ENCODE measurements at places on chromosomes 13 and 19. TPM values are rescaled to one million over a fixed set of nuclear protein-coding genes. Genes with fewer than 3 reads are reported as not detected.

The LRRC63 gene
- polyA plus RNA-seq, result 0.40 TPM

The IGFL2 gene
- polyA plus RNA-seq, result 0.39 TPM

The ATP4B gene
- 0.11 TPM for polyA plus RNA-seq

- DNase-seq, result peak; percentile 38
Observed at GRCh38 chr19:7871437-7872305, 2.5 kb downstream of the PRR36 start.

GRCh38 chr19:7366701-7367420 lies 18.1 kb downstream of the ARHGEF18 start:
- no peak for DNase-seq

DNA sequence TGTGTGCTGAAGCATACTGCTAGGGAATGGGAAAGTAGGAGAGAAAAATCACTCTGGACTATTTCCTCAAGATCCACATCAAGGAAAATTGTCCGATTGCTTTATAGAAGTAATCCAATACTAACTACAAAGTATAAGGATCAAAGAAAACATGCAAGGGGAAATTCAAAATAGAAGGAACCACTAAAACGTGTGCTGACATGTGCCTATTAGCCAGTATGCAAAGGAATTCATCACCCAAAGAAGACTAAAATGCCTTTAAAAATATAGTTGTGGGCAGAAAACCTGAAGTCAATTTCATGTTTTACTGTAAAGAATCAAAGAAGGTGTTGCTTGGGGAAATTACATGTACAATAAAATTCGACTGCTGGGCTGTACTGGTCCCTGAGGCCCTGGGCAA lies 14.3 kb downstream of the DLEU7 start:
- DNase-seq, result no peak

DNA sequence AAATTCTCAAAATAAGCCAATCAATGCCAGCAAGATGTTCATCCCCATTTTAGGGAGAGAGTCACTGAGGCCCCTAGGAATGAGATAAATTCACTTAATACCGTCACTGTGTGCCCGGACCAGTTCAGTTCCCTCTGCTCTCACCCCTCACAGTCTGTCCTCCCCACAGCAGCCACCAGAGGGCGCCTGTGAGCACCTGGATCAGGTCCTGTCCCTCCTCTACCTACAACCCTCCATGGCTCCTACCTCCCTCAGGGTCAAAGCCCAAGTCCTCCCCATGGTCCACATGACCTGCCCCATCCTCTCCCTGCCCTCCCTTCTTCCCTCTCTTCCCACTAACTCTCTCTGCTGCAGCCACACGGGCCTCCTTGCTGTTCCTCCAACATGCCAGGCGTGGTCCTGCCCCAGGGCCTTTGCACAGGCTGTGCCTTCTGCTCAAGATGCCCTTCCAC lies 42.0 kb upstream of the NFIC start:
- no peak for DNase-seq

DNA sequence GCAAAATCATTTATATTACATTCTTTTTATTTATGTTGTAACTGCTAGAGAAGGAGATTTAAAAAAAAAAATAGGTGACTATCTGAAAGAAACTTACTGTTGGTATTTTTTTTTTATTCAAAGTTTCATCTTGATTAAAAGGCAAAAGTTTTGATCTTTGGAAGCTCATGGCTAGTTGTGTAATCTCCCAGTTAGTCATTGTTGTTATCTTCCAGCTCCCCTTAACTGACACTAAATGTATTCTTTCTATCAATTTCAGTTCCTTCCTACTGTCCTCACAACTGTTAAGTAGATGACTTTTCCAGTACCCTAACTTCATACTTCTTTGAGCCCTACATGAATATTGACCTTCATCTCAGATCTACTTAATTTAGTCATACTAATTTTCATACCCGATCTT lies 71.1 kb downstream of the PIBF1 start:
- DNase-seq, result no peak

DNA sequence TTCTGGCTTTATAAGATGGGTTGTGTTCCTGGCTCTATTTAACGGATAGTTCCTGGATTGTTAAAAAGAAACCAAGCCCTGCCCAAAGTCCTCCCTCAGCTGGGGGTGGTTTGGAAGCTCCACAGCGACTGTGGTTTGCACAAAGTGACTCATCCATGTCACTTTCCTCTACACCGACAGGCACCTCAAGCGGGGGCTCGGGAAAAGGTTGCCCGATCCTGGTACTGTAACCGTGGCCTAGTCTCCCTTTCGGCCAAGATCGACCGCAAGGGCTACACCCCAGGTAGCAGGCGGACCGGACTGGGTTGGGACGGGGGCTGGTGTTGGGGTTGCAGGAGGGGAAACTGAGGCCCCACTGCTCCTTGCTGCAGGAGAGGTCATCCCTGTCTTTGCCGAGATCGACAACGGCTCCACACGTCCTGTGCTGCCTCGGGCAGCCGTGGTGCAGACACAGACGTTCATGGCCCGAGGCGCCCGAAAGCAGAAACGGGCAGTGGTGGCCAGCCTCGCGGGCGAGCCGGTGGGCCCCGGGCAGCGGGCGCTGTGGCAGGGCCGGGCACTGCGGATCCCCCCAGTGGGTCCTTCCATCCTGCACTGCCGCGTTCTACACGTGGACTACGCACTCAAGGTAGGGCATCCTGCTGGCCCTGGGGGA lies 1.6 kb downstream of the ARRDC2 start:
- no peak for DNase-seq

DNA sequence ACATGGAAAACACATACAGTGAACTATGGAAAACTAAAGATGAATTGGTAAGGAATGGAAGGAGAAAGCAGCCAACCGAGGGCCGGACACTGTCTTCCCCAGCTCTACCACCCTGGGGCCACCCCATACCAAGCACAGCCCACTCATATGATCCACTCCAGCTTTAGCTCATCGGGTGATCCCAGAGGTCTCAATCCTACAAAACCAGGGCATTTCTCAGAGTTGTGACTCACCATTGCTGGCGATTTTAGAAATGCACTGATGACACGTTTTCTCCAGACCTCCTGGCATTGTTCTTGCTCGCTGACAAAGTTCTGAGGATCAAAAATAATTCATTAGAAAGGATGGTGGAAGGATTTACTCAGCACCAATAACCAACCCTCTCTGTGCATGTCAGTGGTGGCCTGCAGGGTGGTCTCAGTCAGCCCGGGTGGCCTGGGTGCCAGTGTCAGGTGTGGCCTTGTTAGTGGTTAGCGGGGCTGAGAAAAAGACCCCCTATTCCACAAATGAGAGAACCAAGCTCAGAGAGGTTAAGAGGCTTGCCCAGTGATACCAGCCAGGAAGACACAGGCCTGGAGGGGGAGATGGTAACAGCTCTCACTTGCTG lies 6.6 kb downstream of the TMEM272 start:
- DNase-seq, result no peak

DNA sequence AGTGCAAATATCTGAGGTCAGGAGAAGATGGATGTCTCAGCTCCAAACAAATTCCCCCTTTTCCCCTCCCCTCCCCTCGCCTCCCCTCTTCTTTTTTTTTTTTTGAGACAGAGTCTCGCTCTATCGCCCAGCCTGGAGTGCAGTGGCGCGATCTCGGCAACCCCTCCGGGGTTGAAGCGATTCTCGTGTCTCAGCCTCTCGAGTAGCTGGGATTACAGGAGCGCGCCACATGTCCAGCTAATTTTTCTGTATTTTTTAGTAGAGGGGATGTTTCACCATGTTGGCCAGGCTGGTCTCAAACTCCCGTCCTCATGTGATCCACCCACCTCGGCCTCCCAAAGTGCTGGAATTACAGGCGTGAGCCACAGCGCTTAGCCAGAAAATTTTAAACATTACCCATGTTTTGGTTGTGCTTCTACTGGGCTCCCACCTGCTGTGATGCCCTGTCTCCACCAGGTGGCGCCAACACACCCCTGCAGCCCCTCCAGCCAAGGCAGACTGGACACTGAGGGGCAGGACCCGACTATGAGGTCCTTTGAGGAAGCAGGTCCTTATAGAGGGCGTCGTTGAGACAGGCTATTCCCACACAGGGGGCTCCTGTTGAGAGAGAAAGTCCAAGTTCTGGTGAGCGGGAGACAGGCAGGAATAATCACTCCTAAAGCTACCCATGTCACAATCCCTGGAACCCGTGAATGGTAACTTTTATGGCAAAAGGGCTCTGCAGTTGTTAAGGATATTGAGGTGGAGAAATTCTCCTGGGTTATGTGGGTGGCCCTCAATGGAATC lies 6.3 kb downstream of the ERICH4 start:
- no peak for DNase-seq

DNA sequence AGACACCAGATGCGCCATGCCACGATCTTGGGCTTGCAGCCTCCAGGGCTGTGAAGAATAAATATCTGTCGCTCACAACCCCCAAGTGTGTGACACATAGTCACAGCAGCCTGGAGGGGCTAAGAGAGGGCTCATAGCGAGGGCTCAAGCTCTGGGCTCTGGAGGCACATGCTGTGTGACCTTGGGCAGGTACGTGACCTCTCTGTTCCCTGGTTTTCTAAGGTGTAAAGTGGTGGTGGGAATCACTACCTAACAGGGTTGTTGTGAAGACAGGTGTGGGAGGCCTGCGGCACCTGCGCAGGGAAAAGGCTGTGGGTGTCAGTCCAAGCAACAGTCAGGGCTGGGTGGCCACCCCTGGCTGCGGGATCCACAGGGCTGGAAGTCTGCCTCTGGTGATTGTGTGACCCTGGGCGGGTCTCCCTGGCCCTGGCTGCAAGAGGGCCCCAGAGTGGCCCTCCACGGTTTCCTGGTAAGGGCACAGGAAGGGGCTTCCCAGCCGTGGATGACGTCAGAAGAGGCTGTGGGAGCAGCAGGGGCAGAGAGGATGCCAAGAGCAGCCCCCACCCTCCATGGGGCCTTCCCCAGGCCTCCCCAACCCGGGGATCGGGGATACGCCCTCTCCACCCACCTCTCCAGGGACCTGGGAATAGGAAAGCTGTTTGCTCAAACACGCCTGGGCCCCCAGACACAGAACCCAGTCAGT lies 218.8 kb upstream of the SGCG start:
- DNase-seq, result no peak

- no peak for DNase-seq
Observed at GRCh38 chr19:22832031-22832762, at the start of gene ZNF723. Gene ZNF723 (plus strand): TSS chr19:22832291. CDS start chr19:22832380, 89 bp downstream.

GRCh38 chr19:12202250-12202649 lies 39.4 kb downstream of the ZNF136 start:
- DNase-seq, result no peak

All from GM12878 (cell line).